ENCODE measurements at places on chromosomes 11 and 22.

GRCh38 chr11:119363851-119364590 is 17.5 kb downstream of the USP2 start:
- no peak for DNase-seq

DNA sequence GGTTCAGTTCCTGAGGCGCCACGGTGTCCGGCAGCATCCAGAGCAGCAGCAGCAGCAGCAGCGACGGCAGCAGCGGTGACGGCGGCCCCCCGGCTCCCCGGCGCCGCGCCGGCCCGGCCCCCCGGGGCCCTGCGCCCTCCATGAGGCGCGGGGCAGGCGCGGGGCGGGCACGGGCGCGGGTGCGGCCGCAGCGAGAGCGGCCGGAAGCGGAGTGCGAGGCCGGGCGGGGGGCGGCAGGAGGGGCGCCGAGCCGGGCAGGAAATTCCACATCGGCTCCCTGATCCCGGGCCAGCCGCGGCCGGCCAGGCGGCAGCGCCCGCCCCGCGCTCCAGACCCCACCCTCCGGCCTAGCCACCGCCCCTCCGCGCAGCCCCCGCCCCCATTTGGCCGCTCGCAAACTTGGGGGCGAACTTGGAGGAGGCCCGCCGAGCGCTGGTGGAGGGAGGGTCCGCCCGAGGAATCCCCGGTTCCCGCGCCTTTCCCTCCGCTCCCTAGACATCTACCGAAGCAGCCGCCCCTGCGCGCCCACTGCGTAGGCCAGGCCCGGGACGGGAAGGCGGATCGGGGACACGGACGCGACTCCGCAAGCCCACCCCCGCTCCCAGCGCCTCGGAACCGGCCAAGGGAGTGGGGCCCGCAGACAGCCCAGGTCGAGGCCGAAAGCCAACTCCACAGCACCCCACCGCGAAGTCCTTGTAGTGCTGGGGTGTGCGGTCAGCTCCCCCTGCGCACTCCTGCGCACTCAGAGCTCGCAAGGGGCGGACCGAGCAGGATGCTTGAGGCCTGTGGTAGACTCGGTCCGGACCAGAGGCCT is at the start of gene SCARF2:
SCARF2 (minus strand) TSS at position 213 of the 814 bp plus-strand sequence; CDS start at position 142, 71 bp downstream.
- DNase-seq, result peak; percentile 79

DNA sequence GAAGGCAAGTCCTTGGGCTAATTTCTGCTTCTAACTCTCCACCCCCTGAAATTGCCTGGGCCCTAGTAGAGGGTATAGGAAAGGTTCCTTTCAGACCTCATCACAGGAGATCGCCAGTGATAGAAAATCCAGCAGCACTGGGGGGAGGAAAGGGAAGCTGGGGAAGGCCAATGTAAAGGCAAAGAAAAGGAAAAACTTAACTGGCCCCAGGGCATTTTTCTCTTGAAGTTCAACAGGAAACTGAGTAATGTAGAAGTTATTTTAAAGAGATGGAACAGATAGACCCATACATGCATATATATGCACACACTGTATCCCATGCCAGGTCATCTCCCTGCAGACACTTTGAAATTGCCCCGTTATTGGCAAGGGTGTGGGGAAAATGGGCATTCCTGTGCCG is 134.0 kb downstream of the TRIM44 start:
- peak; percentile 49 for DNase-seq

GRCh38 chr11:10004526-10005113 is 289.4 kb downstream of the SBF2 start:
- DNase-seq, result no peak

GRCh38 chr11:12784987-12785386 is 110.8 kb downstream of the TEAD1 start:
- DNase-seq, result no peak

GRCh38 chr11:111913997-111914396 is 1.5 kb downstream of the HSPB2 start:
- DNase-seq, result no peak

GRCh38 chr22:41368543-41369423 is 13.0 kb upstream of the TEF start:
- DNase-seq, result no peak

DNA sequence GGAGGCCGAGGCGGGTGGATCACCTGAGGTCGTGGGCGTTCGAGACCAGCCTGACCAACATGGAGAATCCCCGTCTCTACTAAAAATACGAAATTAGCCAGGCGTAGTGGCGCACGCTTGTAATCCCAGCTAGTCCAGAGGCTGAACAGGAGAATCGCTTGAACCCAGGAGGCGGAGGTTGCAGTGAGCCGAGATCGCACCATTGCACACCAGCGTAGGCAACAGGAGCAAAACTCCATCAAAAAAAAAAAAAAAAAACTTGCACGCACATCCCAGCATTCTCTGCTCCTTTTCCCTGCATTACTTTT is 934 bp upstream of the ATL3 start:
- DNase-seq, result no peak

DNA sequence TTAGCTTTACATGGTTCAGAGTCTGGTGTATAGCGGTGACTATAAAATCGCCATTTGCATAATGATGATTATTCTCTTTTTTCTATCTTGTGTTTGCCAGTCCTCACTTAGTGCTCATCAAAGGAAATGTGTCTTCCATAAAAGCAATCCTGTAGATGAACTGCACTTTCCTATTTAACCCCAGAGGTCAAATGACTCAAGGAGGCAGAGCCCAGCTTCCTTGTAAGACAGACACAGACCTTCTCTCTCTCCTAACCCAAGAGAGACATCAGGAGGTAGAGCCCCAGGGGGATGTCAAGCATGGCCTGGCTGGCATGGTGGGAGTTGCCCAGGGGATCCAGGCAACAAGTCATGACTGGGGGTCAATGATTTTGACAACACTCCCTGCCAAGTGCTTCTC is 46.9 kb upstream of the CRTAM start:
- DNase-seq, result no peak

DNA sequence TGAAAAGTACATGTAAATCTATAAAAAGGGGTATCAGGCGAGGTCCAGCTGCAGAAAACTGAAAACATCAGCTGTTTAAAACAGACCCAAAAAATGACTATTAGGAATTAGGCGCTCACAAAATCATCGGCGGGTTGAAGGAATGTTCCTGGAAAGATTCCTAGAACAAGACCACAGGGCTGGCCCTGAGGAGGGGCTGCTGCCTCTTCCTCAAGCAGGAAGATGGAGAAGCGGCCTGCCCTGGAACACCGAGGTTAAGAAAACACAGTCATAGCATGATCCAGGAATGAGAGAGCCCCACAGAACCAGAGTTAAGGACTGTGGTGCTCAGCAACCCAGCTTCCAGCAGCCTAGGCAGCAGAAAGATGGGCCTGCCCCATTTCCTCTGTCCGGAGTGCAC is 78.4 kb downstream of the C11orf91 start:
- DNase-seq, result no peak

All from HTR-8/SVneo (cell line).